ENCODE measurements at places on chromosomes 4 and X.

GRCh38 chrX:107025545-107025944 lies 25.5 kb upstream of the MORC4 start:
- DNase-seq, result peak; percentile 13

DNA sequence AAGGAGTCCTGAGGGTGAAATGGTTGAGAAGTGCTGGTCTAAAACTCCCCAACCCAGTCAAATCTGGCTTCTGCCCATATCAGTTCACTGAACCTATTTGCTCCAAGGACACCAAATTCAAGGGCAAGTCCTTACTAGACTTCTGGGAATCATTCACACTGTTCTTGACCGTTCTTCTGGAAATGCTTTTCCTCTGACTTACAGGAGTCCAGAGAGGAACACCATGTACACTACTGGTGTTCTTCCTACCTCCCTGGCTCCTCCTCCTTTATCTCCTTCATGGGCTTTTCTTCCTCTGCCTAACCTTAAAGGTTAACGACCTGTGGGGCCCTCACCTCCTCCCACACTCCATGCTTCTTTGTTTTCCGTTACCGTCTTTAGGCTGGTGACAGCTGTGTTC lies 281.3 kb downstream of the FRMPD4 start:
- no peak for DNase-seq

- no peak for DNase-seq
These were observed 7.7 kb downstream of the SASH3 start for GRCh38 chrX:129787336-129788055.

DNA sequence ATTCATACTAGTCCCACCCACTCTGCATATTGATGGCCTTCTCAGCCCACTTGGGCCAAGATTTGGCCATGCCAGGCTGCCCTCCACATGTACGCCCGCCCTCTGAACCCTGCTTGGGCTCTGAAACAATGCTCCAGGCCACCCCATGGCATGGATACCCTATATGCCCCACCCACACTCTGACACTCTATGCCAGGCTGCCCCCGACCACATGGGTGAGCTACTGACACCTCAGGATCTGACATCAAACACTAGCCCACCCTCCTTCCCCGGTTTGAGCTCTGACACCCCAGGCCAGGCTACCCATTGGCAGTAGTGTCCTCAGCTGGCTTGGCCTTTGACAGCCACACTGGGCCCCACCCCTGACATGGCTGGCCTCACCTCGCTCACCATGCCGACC lies 69.5 kb downstream of the HPRT1 start:
- DNase-seq, result no peak

- DNase-seq, result no peak
These were observed 295.4 kb downstream of the TRIML1 start for GRCh38 chr4:188434643-188435042.

- no peak for DNase-seq
These were observed 15.2 kb upstream of the MAP9 start for GRCh38 chr4:155391932-155392331.

DNA sequence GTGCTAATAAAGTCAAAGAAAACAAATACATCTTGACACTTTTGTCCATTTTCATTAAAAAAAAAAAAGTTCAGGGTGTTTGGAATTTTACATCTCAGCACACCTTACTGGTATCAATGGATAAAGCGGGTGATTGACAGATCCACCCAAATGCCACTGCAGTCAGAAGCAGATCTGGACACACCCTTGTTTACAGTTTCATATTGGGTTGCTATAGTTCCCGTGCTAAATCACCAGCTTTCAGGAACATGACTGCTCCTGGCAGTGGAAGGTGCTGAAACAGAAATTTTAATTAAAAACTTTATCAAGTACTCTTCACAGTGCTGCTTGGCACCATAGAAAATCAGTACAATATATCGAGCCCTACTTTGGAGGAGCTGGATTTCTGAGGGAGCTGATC lies 116.3 kb downstream of the STOX2 start:
- no peak for DNase-seq

DNA sequence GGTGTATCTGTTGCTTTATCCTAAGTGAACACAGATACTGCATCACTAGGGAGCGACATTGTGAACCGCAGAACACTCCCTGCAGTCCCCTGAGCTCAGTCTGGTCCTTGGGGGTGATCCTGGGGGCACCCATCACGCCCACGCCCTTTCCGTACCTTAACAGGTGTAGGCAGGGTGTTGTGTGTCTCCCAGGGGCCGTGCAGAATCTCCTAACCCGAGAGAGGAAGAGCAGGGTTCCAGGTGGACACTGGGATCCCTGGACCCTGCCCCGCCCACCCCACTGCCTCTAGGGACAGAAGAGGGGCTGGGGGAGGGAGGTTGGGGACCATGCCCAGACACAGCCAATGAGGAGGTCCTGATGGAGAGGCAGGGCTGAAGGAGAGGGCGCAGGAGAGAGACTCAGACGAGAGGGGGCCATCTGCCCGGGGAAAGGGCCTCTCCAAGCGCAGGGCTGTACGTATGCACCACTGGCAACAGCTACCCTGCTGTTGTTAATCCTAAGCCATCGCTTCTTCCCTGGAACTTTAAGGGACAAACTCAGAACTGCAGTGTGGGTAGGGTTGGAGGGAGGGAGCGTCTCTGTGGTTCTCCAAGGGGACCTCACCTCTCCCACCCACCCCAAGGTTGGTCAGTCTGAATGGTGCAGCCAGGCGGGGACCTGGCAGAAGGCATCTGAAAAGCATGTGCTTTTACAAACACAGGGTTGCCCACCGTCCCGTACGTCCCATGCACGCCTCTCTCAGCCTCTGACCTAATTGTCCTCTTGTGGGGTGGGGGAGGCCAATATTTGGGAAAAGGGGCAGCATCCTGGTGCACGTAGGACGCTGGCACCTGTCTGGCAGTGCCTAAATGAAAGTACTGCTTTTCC lies 2.5 kb downstream of the P2RY8 start:
- peak; percentile 74 for DNase-seq

Data from RPMI8226 (cell line).